Upper lobe of right lung (tissue), 1 donor: ENCODE measurements at places on chromosomes 3 and 15.

DNA sequence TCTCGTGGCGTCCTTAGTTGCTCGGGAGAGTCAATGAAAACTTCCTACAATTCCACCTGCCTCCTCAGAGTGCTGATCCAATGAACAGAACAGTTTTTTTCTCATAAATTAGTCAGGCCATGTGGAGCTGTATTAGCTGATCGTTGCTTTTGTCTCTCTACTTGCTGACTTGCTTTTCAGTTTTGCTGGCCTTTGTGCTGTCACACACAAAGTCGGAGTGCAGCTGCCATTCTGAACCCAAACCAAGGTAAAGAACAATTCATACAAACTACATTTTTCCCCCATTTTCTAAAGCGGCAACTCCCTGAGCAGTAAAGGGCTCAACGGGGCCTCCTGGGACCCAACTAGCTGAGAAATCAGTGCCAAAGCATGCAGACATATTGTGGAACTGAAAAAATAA lies 43.1 kb downstream of the MEIS2 start:
- DNase-seq: no peak

DNA sequence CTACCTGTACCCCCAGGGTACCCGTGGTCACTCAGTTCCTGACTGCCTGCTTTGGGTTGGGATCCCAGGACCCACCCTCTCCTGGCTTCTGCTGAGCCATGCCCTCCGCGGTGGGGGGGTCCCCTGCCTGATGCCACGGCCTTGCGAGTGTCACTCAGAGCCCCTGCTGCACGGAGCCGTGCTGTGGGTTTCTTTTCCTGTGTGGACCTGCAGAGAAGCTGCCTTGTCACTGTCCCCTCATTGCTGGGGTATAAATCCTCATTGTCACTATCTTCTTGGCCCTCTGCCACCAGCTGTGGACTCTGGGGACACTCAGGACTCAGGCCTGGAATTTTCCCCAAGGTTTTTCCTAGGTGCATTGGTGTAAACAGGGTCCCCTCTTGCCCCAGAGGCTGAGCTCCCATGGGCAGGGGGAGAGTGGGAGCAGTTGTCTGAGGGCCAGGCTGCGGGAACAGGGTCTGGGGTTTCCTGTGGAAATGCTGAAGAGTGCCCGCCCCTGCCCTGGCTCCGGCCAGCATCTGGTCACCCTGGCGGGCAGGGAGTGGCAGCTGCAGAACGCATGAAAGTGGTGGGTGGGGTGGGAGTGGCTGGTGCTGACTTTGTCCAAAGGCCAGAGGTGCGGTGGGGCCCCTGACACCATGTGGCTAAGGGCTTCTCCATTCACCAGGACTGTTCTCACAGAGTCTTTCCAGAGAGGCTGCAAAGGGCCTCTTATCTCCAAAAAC lies 191.7 kb downstream of the GOLGA6L6 start:
- DNase-seq: peak; percentile 74

- no peak for DNase-seq
These were observed 230.2 kb upstream of the HES1 start for GRCh38 chr3:193905541-193906396.

- no peak for DNase-seq
These were observed 191.6 kb downstream of the SV2B start for GRCh38 chr15:91291673-91292072.

DNA sequence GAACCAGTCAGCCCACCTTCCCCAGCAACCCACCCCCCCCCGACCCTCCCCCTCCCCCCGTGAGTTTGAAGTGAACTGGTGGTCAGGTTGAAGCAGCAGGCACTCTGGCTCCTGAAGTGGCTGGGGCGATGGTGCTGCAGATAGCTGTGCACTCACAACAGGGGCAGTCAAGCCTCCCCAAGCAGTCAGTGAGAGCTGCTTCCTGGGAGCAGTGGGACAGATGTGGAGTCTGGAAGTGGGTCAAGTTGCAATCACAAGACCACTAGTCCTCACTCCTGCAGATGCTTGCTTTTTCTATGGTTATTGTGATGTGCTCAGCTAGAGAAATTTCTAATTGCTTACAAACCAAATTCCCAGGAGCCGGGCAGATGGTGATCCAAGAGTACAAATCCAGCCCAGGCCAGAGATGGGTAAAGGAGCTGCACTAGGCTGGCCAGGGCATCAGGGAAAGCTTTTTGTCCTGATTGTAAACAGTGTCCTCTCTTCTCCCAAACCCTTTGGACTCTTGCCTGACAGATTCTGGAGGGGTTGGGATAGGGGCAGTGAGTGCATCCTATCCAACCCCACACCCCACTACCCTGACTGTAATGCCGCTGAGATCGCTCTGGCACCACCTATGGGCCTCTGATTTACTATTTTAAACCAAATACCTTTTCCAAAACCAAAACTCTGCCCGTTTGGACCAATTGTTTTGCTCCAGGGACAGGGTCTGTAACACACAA lies 9.8 kb upstream of the CLPX start:
- no peak for DNase-seq

DNA sequence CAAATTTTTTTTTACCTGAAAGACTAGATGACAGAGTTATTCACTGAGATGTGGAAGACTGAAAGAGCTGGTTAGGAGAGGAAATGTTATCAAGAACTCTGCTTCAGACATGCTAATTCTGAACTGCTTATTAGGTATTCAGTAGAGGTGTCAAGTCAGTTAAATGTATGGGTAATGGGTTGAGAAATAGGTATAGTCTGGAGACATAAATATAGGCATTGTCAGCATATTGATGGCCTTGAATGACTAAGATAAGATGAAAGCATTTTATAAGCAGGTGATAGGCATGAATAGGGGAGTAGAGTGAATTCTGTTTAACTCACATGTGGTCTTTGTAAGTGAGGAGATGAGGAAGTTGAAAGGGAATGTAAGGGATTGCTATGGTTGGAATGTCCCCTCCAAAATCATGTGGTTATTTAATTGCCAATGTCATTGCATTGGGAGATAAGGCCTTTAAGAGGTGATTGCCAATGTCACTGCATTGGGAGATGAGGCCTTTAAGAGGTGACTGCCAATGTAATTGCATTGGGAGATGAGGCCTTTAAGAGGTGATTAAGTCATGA lies 904.2 kb downstream of the CADM2 start:
- DNase-seq: no peak

- no peak for DNase-seq
These were observed 42.3 kb downstream of the PSMD6 start for GRCh38 chr3:63980830-63981498.

GRCh38 chr3:87436781-87437543 lies 160.6 kb upstream of the POU1F1 start:
- no peak for DNase-seq

DNA sequence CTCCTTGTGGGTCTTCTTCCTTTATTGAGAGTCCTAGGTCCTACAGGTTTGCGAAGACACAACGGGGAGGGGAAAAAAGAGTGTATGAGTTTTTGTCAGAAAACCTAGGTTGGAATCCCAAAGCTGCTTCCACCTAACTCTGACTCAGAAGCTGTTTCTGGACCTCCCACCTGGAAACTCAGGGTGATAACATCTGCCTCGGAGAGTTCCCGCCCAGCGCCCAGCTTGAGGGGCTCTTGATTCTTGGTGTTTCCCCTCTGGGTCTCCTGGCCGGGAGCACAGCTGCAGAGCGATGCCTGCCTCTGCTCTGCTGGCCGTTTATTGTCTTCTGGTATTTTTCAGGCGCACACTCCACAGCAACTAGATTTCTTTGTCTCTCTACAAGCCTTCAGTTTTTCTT lies 52.9 kb upstream of the MYZAP start:
- no peak for DNase-seq

DNA sequence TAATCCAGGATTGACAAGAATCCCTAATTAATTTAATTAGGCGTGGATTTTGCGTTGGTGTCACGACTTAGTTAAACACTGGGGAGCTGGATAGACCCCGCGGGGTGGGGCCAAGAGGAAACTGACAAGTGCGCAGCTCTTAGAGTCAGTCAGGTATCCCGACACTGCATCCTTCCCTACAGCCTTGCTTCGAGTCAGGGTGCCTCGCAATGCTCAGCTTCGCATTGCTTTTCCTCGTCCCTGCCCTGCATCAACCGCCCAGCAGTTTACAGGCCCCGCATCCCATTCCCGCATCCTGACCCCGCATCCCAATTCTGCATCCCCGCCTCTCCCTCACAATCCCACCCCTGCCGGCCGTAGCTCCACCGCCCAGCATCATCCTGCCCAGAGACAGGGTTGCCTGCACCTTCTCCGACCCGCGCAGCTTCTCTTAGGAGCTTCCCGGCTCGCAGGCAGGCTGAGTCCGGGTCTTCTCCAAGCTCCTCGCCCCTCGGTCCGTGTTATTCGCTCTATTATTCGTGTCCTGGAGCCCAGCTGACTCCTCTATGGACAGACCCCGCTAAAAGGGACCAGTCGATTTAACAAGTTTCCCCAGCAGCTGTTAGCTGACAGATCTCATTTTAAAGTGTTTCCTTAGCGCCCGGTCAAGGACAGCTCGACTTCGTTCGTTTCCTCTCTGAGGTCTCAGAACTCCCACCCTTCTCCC lies 699 bp upstream of the SHOX2 start:
- no peak for DNase-seq

GRCh38 chr15:91100814-91101607 lies 954 bp downstream of the SV2B start:
- no peak for DNase-seq

- DNase-seq: peak; percentile 79
These were observed 330.8 kb downstream of the TIGIT start for GRCh38 chr3:114624571-114625181.

- no peak for DNase-seq
These were observed 53.7 kb downstream of the NMD3 start for GRCh38 chr3:161274691-161275298.

DNA sequence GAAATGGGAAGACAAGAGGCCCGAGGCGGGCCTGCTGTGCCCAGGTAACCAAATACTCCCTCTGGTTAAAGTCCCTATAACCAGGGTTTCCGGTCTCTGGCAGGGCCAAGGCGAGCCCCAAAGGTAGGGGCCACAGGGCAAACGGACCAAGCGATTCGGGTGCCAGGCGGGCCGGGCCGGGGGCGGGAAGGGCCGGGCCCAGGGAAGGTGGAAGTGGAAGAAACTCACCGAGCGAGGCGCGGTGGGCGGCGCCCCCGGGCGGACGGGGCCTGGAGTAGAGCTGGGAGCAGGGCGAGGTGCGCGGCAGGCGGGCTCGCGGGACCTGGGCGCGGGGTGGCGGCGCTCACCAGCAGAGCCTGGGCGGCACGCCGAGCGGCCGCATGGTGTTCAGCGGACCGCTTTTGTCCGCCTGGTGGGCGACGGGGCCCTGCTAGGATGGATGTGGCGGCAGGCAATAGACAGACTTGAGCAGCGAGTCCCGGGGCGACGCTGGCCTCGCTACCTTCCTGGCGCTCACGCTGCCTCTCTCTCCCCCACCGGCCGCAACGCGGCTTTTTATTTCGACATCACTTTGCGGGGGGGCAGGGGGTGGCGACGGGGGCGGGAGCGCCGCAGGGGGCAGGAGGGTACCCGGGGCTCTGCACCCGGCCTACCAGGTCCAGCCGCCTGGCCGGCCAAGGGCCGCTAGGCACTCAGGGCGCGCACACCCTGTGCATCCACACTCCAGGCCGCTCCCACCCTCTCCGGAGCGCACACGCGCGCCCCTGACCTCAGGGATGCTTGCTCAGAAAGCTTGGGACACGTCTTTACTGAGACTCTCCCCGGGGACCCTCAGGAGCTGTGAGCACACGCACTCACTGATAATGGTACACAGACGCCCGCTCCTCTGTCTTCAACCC lies at the start of gene GATA2:
Gene GATA2 (minus strand): TSS at position 531 of the 899 bp plus-strand sequence. CDS start 6,170 bp downstream, outside the sequence.
- peak; percentile 66 for DNase-seq

GRCh38 chr3:128155616-128156360 lies 2.5 kb downstream of the EEFSEC start:
- no peak for DNase-seq

GRCh38 chr15:56943403-56943802 lies 25.0 kb downstream of the TCF12 start:
- DNase-seq: no peak

DNA sequence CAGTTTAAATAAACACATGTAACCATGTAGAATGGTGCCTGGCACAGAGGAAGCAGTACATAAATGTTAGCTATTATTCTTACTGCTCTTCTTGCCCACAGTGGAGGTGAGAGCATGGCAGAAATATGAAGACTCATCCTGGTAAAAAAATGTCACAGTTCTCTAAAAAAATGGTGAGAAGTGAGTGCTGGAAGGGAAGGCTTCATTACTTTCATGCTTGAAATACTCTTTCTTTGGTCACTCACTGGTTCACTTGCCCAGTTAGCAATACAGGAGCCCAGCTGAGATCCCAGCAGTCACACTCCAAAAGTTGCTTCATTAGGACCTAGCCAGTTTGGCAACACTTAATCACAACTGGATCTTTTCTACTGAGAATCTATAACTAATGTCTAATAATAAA lies 1017.2 kb downstream of the TUSC7 start:
- no peak for DNase-seq

GRCh38 chr3:32597656-32598055 lies 27.0 kb upstream of the DYNC1LI1 start:
- DNase-seq: no peak

GRCh38 chr3:195319060-195319459 lies 48.1 kb upstream of the XXYLT1 start:
- no peak for DNase-seq

GRCh38 chr15:81285461-81285860 lies 38.5 kb downstream of the STARD5 start:
- no peak for DNase-seq

DNA sequence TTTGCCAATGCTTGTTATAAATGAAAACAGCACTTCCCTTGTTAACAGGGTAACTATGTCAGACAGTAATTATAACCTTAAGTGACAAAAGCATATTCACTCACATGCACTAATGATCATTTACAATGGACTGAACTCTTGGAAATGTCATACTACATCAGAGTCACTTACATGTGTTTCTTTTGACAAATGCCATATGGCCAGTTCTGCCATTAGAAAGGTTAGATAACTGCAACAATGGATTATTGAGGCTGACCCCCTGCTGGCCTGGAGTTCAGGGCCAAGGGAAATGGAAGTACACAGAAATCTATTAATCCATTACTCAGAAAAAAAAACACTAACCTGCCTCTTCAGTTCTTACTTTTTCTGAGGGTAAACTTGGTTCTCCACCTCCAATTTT lies 313.4 kb downstream of the CNTN3 start:
- no peak for DNase-seq

DNA sequence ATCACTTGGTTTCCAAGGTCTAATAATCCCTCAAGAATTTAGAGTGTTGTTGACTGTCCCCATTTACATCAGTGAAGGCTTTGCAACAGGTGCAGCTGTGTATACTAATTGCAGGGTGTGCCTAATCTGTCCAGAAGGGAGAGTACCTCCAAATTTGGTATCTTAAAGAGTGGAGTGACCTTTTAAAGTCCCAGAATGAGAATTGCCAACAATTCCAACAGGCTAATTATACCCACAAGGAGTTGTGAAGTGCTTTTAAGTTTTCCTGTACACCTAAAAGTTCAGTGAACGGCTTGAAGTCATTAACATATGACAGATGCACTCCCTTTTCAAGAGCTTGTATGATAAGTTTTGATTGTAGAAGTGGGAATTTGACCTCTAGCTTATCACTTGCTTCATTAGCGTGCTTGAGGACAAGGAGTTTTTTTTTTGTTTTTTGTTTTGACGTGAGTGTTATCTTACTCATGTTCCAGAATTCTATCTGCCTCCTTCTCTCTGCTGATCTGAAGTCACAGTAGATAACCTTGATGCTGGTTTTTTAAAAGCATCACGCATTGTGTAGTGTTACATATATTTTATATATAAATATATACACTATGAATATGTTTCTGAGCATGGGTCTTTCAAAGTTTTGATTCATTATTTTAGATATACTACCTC lies 26.3 kb downstream of the CDIN1 start:
- no peak for DNase-seq
